Activated CD4-positive, CD25-positive, alpha-beta regulatory T cell (primary cell): ENCODE measurements at places on chromosomes 1 and 21.

- no peak for DNase-seq
These were observed 36.8 kb downstream of the FMO3 start for GRCh38 chr1:171127501-171127900.

DNA sequence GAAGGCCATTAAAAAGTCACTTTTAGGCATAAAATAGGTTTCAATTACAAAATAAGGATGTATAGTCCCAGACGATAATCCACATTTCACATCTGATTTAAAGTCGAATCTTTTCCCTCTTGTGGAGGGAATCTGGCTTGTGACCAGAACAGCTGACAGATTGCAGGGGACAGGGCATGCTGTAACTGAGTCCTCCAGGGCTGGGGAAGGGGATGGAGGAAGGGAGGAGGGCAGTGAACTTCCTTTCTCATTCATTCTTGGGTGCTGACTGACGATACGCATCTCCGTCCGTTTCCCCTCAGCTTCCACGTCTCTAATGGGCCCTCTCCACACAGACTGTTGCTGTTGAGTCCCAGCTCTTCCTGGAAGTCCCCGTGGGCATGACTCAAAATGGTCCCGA, 108.1 kb upstream of the CSF3R start:
- no peak for DNase-seq

- DNase-seq = no peak
These were observed 5.0 kb upstream of the KCNJ9 start for GRCh38 chr1:160076295-160076694.

DNA sequence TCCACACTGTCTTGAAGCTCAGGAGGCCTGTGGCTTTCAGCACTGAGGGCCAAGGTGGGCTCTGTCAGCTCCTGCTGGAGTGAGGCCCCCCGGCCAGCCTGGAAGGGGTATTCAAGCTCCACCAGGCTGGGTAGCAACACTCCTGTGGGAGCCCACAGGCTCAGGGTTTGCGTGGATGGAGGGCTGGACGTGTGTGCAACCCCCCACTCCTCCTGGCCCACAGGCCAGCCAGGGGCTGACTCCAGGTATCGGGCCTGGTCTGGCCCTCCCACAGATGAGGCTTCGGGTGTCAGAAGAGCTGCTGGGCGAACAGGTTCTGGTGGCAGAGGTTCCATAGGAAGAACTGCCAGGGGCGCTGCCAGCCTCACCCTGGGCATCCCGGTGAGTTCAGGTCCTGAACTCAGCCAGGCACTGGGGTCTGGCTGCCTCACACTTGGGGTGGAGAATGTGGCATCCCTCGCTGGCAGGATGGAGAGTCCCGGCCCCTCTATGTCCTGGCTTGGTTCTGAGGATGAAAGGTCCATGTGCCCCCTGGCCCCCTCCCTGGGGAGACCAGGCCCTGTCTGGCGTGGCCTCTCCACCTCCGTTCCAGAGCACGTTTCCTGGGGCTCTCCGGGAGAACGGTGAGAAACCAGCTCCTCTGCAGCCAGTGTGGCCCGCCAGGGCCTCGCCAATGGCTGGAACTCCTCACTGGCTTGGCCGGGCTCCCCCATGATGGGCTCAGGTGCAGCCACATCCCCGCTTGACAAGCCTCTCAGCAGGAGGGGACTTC, 64.6 kb upstream of the TARDBP start:
- DNase-seq = no peak

DNA sequence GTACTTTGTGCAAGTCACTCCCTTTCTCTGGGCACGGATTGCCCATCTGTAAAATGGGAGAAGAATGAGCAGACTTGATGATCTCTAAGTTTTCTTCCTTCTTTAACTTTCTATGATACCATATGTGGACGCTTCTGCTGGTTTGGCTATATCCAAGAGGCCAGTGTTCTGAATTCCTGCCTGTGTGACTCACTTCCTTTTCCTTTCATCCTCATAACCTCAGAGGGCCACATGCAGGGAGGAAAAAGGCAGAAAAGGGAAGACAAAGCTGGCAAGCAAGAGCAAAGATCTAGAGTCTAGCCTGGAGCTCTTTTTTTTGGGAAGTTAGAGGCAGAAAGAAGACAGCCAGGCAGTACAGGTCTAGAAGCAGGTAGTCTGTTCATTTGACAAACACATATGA, 151.2 kb downstream of the OMA1 start:
- no peak for DNase-seq

DNA sequence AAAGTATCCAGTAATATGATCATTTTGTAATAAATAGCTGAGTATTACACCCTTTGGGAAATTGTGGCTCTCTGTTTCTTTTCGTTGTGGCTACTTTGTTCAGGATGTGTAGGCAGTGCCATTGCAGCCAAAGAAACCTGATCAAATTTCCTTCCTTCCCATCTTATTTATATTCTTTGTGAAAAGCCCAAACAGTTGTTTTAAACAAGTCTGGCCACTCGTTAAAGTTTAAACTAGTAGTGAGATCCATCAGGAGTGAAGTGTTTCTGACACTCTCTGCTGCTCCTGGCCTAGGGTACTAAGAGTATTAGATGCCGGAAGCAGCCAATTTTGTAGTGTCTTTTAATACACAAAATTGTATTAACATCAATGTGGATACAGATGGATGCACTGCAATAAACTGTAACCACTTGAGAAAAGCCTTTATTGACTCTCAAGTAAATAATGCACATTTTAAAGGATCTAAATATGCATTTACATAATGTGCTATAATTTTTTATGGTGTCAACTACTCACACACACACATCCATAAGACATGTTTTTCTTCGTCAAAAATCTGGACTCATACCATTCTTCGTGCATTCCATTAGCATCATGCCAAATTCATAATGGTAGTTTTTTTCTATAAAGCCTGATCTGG, 317.9 kb downstream of the NFIA start:
- DNase-seq = no peak

DNA sequence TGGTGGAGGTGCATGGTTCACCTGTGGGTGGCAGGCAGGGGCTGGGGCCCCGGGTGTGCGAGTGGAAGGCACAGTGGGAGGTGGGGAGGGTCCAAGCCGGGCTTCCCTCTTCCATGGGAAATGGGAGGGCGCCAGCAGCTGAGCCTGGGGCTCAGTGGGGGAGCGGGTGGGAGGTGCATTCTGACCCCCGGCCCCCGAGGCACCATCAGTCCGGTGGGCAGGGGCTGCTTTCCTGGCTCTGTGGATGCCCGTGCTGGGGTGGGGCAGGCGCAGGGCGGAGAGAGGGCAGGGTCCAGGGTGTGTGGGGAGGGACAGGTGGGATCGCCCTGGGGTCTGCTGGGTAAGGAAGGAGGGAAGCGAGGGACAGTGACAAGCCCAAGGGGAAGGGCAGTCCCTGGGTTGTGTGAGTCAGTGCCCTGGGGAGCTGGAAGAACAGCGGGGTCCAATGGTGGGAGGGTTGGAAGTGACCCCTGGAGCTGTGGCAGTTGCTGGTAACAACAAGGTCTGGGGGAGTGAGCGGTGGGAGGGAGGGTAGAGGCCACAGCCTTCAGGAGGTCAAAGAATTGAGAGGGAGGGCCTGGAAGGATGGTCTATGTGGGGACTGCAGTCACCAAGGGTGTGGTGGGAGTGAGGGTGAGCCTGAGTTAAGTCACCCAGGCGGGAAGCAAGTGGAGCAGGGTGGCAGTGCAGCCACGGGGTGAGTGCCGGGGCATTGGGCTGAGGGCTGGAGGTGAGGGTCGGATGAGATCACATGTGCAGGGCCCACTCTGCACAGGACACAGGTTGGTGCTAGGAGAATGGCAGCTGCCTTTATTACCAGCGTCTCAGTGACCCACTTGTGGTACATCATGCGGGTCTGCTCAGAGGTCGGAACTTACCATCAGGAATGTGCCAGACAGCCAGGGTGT, 29.6 kb downstream of the LHX4 start:
- no peak for DNase-seq

DNA sequence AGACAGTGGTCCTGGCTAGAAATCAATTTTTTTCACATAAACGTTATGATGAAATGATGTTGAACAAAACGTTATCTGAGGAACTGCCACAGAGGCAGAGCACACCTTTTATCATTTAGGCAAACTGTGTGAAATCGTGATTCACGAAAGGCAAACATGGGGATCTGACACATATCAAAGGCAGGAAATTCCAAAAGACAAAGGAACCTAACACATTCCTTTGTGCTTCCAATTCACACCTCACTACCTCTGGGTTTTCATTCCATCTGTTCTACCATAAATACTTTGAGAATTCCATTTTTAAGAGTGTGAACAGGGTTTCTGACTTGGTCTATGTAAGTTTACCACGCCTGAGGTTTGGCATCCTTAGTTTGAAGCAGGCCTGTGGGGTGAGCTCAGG, 119.5 kb upstream of the KRTAP19-8 start:
- DNase-seq = no peak

GRCh38 chr1:62307895-62308492, 11.2 kb downstream of the KANK4 start:
- no peak for DNase-seq

DNA sequence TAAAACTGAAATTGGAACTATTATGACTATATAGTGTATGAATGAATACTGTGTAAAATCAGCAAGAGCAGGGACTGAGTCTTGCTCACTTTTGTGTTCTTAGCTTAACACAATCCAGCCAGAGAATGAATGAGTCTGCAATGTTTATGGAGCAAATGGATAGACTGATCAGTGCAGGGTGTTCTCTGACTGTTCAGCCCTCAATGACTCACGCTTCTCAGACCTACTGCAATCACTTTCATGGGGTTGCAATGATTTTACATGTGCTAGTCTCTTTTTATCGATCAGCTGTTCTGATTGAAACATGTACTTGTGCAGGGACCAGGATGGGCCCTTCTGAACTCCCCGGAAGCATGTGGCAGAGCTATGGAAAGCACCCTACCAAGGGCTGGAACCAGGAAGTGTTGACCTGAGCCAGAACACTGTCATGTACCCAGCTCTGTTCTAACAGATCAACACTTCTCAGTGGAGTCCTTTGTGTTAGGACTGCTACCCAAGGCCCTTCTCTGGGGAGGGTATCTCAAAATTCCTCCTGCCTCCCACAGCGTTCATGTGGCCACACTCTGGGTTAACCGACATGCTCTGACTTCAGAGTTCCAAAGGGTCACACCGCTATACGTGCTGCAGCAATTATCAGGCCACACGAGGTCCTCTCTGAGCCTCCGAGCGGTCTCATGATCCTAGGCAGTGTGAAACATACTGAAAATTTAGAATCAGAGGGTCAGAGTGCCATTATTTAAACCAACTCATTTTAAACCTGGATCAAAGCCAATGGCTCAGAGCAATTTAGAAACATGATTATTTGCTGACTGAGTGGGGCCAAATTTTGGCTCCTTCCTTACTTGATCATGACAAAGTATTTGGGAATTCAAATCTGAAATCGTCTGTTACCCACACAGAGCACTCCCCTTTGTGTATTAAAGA, 35.2 kb downstream of the GRIK1 start:
- DNase-seq = no peak

GRCh38 chr1:199101139-199101538, 462.3 kb downstream of the PTPRC start:
- no peak for DNase-seq

DNA sequence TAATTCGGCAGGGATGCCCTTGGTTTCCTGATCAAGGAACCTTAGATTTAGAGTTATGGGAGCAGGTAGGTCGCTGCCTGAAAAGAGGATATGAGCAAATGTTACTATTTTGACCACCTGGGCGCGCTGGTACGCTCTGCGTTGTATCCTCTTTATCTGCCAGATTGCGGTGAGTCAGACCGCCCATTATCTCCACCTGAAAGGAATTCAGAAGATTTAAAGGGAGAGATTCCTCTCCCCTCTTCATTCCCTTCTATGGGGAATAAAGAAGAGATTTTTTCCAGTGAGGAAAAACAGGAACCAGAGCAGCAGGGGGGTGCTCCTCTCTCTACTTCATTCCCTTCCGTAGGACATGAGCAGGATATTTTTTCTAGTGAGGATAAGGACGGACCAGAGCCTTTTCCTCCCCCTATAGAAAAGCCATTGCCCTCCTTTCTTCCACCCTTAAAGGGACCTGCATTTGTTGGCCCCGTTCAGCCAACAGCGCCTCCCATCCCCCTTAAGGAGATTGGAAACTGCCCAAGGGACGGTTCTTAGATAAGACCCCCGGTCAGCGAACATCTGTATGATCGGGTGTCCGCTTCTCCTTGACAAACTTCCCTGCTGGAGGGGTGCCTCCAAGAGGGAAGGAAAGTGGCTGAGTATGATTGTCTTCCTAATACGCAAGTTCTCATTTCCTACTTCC, 34.1 kb downstream of the CLCA1 start:
- DNase-seq = no peak

GRCh38 chr1:217506878-217507277, 124.0 kb downstream of the GPATCH2 start:
- DNase-seq = no peak

DNA sequence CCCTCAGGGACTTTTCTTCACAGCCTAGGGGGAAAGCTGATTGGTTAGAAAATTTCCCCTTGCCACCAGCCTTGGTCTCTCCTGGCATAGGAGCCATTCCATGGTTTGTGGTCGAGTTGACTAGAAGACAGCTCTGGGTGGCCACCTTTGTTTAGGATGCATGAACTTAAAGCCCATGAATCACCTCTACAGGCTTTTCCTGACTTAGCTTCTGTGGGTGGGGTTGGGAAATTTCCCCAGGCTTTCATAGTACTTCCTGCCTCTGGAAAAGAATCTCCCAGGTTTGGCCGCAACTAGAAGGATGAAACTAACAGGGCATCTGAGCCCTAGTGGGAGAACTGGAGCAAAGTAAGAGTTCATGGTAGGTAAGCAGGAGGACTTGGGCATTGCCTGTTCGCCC, 72.6 kb downstream of the SNRPE start:
- DNase-seq = no peak

- DNase-seq = no peak
These were observed 383.9 kb downstream of the TGFB2 start for GRCh38 chr1:218728898-218729565.

- DNase-seq = peak; percentile 16
These were observed 68.9 kb downstream of the TENT5C start for GRCh38 chr1:117674521-117675400.

- no peak for DNase-seq
These were observed 37.6 kb downstream of the MORN1 start for GRCh38 chr1:2353551-2354438.

- DNase-seq = no peak
These were observed 8.0 kb downstream of the ZNF669 start for GRCh38 chr1:247096112-247096511.

GRCh38 chr1:46622344-46622743, 5.7 kb upstream of the MOB3C start:
- DNase-seq = no peak

DNA sequence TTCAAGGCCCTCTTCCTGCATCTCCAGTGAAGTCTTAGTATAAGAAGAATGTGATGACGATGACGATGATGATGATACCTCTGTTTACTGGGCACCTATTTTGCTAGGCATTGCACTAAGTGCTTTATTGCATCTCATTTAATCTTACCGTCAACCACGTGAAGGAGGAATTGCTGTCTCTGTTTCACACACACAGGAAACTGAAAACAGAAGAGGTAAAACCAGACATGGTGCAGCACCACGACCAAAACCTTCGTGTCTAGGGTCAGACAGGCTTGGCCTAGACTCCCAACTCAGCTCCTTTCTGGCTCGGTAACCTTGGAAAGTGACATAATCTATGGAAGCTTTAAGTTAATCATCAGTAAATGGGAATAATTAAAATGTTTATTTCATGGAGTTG, 20.7 kb upstream of the KCNA2 start:
- DNase-seq = no peak
